ENCODE measurements at places on chromosomes 1 and 21.

- no peak for DNase-seq
These were observed 552 bp upstream of the ZNF691 start for GRCh38 chr1:42845866-42846256.

- DNase-seq: no peak
These were observed 97.0 kb upstream of the COA6 start for GRCh38 chr1:234276151-234276788.

- DNase-seq: no peak
These were observed 40.1 kb downstream of the SORT1 start for GRCh38 chr1:109357616-109358015.

- DNase-seq: no peak
These were observed 49.5 kb upstream of the LRRN2 start for GRCh38 chr1:204735042-204735441.

- no peak for DNase-seq
These were observed 4.8 kb downstream of the SNIP1 start for GRCh38 chr1:37549341-37549740.

- DNase-seq: no peak
These were observed 6.4 kb downstream of the TGFB2 start for GRCh38 chr1:218351391-218352074.

- DNase-seq: no peak
These were observed 268.1 kb downstream of the GRIK1 start for GRCh38 chr21:29671728-29672127.

DNA sequence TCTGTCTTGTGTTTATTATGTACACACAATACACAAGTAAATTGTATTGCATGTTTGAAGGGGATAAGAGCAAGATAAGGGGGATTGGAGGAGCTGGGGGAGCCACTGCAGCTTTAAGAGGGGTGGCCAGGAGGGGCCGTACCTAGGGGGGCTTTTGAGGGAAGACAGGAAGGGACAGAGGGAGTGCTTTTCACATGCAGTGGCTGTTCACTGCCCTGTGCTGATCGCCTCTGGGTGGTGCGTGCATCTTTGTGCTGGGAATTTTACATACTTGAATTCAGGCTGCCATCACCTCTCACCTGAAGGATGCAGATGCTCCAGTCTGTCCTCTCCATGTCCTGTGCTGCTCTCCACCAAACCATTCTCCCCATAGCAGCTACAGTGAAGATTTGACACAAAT lies 179.5 kb downstream of the PTPRU start:
- DNase-seq: no peak

DNA sequence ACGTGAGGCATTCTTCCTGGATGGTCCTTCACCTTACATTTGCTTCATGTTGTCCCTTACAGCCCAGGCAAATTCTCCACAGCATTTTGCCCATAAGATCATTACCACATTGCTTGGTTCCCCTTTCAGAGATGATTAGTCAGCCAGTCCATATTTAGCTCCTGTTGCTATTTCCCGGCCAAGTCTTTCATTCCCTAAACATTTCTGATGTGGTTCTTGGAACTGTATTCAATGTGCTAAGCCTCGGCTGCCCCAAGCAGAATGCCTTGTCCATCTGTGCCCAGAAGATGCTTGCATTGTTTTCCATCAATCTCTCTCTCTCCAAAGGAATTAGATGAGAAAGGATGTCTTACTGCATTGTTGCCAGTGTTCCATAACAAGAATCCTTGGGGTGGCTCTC lies 420.9 kb upstream of the CAMK1G start:
- DNase-seq: no peak

All from amniotic stem cell (primary cell).